Stimulated activated CD8-positive, alpha-beta memory T cell treated with anti-CD3 and anti-CD28 coated beads, Interleukin-12 subunit alpha, Interleukin-12 subunit beta, amount 100 ng/mL, for 4 hours (primary cell): ENCODE measurements at places on chromosomes 2 and 18.

GRCh38 chr2:150091846-150092245 is 395.6 kb downstream of the RND3 start:
- no peak for DNase-seq

- DNase-seq = no peak
Measured at GRCh38 chr2:31097962-31098613, 40.2 kb downstream of the GALNT14 start.

GRCh38 chr2:107932979-107933378 is 53.3 kb upstream of the SLC5A7 start:
- DNase-seq = no peak

GRCh38 chr2:35374845-35375244 is 980.7 kb upstream of the CRIM1 start:
- no peak for DNase-seq

GRCh38 chr2:111930875-111931274 is 32.5 kb downstream of the MERTK start:
- DNase-seq = no peak

GRCh38 chr18:21757833-21758232 is 17.2 kb downstream of the MIB1 start:
- no peak for DNase-seq

DNA sequence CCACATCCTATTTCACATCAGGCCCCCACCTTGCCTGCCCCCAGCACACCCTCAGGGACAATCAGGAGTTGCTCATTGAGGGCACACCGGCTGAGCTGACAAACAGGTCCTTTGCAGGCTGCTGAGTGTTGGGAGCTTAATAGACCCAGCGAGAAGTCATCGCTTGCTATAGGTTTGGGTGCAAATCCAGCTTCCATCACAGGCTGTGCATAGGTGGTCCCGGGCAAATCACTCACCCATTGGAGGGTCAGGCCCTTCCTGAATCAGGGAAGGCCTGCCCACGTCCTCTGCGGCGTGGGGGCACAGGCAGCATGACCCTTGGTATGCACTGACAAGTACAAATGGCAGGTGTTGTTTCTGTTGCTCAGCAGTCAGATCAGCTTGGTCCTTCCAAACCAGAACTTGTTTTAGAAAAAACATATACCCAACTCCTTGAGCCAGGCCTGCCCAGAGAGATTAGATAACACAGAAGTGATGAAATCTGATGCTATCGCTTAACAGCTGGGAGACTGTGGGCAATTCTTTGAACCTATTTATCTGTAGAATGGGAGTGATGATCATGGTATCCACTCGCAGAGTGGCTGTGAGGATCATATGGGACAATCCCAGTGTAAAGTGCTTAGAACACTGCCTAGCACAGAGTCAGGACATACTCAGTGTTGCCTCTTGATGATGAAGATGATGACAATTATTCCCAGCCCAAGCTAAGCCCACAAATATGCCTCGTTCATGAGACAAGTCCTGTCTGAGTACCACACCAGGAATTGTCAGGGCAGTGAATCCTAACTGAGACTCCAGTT is 34.9 kb downstream of the SMAD7 start:
- DNase-seq = no peak
